ENCODE measurements at places on chromosomes 3 and 15.

GRCh38 chr3:58256061-58256460 lies 18.5 kb downstream of the ABHD6 start:
- no peak for DNase-seq

- DNase-seq = peak; percentile 4
Observed at GRCh38 chr3:56042326-56042951, 425.8 kb downstream of the ERC2 start.

GRCh38 chr3:190024912-190025311 lies 95.8 kb downstream of the P3H2 start:
- no peak for DNase-seq

DNA sequence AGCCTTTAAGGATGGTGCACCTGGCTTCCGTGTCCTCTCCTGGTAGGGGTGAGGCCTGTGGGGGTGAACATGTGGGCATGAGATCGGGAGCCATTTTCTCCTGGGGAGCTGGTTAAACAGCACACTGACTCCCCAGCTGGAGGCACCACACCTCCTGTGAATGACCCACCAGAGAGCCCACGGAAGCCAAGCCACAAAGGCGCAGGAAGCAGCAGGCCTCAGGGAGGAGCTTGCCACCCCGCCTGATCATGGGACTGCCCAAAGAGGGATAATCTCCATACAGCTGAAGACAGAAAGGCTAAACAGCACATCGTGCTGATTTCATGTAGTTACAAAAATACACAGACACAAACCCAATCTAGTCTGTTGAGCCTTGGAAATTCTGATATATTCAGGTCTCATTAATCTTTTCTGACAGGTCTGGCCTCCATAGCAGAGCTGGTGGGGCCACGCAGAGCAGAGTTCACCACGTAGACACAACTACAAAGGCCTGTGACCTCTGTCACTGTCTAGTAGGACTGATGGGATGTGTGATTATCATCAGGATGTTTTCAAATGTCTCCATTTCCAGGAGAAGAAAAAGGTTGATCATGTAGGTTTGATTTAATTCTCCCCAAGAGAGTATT lies 75.2 kb downstream of the DUT start:
- no peak for DNase-seq

- no peak for DNase-seq
Observed at GRCh38 chr3:183827809-183828537, 2.6 kb upstream of the MAP6D1 start.

DNA sequence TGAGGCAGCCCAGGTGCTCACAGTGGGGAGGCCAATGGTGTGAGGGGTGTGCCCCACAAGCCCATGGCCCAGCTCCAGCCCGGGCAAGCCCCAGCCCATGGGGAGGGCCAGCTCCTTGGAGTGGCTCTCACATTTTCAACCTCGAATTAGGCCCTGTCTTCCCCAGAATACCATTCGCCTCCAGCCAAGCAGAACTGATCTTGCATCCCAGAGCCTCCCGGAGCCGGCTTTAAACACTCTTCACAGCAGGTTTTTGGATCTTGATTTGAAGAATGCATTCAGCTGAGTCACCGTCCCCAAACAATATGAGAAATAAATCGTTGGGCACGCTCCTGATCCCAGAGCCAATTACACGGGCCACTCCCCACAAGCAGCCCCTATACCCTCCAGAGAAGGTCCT lies 23.7 kb downstream of the TPRA1 start:
- no peak for DNase-seq

- DNase-seq = no peak
Observed at GRCh38 chr15:42359249-42359648, at the start of gene CAPN3. CAPN3 (plus strand) TSS chr15:42359501; CDS start chr15:42359806, 305 bp downstream.

GRCh38 chr3:7789324-7789723 lies 712.3 kb upstream of the LMCD1 start:
- no peak for DNase-seq

GRCh38 chr3:39260957-39261356 lies 18.9 kb downstream of the CX3CR1 start:
- DNase-seq = peak; percentile 43

- peak; percentile 93 for DNase-seq
Observed at GRCh38 chr3:8497582-8497981, 4.0 kb upstream of the LMCD1 start.

GRCh38 chr15:98003996-98004395 lies 43.5 kb downstream of the ARRDC4 start:
- DNase-seq = no peak

- DNase-seq = no peak
Observed at GRCh38 chr3:42982645-42983412, 3.7 kb downstream of the GASK1A start.

DNA sequence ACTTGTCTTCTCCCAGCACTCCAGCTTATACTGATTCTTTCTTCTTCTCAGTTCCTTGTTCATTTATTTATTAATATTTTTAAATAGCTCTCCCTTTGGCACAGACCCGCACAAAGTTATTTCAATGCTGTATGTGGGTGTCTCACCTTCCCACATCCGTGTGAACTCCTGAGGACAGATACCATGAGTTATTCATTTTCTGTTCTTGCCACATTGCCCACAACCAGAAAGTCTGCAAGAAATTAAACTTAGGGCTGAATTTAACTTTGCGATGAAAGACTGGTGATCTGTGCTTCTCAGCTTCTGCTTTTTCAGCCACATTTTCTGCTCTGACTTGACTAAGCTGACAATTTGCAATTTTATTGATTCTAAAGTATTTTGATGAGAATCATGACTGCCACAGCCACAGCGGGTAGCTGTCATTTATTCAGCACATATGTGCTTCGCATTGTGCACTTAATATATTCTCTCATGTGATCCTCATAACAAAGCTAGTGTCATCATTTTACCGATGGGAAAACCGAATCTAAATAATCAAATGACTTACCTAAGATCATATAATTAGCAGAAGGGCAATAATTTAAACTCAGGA lies 569.8 kb downstream of the EDEM1 start:
- no peak for DNase-seq

DNA sequence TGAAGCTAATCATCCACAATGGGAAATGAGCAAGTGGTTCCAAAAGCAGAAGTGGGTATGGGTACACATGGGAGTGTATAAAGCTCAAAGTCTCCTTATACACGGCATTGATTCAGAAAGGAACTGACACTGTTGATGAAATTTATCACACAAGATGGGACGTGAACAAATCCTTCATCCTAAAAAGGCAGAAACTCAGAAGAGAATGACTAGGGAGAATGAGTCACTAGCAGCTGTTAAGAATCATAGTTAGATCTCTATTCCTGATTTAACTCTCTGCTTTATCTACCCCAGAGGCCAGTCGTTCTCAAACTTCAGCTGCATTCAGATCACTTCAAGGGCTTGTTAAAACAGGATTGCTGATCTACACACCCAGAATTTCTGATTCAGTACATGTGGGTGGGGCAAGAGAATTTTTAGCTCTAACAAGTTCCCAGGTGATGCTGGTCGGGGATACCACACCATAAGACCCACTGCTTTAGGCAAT lies 97.7 kb upstream of the PHLDB2 start:
- peak; percentile 42 for DNase-seq

- DNase-seq = no peak
Observed at GRCh38 chr3:65548848-65549625, 489.7 kb downstream of the MAGI1 start.

GRCh38 chr15:42149493-42150218 lies 6.8 kb downstream of the PLA2G4F start:
- DNase-seq = no peak

DNA sequence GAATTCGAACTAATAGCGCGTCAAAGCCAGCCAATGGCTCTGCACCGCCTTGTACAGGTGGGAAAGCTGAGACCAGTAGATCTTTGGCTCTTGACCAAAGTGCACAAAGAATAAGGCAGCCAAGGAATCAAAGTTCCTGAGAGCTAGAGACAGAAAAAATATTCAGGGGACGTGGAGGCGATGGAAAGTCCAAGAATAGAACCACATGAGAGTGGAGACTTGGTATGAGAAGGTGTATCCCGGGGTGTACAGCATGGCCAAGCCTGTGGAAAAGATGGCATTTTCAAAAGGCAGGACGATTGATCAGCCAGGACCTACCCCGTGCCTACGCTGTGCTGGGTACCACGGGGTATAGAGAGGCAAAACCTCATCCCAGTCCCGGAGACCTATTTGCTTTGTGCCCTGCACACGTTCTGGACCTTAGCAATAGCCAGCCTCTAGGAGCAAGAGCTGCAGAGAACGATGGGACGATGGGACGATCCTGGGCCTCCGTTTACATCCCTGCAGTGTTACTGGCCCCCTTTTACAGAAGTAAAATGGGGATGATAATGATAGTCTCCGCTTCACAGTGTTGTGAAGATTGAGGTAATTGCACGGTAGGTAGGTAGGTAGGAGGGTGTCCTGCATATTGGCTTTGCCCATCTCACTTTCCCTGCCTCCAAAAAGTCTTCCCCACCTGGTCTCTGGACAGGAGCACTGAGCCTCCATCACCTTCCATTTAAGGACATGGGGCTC lies 583 bp upstream of the RBSN start:
- DNase-seq = no peak

DNA sequence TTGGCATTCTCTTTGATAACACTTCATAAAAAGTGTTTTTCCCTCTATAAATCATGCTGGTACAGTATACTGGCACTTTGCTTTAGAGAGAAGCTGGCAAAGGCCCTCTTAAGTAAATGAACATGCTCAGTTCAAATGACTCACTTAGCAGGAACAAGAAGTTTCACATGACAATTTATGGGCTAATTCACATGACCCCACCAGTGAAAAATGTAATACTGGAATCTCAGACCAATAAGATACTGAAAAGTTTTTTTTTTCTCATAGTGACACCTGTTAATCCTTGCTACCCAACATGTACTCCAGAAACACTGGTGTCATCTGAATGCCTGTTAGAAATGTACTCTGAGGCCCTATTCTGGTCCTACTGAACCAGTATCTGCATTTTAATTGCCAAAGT lies 13.9 kb downstream of the BTBD1 start:
- DNase-seq = peak; percentile 76

DNA sequence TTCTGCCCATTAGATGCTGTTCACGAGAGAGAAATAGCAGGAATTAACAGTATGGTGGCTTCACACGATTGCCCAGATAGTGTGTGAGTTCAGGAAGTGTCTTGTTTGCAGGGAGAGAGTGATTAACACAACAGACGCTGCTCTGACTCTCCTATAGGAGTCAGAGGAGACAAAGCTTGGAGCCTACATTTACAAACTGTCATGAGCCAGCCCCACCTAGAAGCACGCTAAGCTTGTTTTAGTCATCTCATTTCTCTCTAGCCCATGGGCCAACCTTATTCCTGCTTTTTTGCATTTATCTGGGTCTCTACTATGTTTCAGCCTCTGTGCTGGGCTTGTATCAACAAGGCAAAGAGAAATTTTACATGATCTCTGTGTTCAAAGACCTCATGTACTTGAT lies 128.3 kb upstream of the BFSP2 start:
- no peak for DNase-seq

- no peak for DNase-seq
Observed at GRCh38 chr3:121975702-121976302, 46.2 kb downstream of the ILDR1 start.

DNA sequence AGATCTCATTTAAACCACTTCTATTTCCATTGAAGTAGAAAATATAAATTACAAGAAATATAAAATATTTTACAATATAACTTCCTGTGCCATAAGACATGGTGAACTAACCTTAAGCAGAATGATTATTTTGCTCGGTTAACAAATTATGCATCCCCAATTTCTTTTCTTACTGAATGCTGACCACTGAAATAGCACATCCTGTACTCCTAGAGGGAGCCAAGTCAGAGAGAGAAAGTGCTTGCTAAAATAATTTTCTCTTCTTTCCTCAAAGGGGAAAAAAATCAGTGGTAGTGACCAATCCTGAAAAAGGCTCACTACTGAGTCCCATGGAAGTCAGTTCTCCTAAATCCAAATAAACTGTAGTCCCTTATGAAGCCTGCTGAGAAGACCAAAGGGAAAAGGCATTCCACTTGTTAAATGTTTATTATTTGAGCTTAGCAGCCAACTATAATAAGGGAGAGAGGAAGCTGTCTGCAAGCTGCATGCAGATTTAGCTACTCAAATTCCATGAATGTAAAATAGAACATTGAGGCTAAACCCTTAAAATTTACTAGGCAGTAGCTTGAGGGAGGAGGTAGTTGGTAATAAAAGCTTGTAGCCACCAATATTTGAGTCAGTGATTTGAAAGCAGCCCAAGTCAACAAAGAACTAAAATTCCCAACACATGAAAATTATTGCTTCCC lies 33.1 kb downstream of the CEP152 start:
- no peak for DNase-seq

GRCh38 chr3:9077029-9077428 lies 113.8 kb upstream of the RAD18 start:
- DNase-seq = no peak

GRCh38 chr3:30124435-30125370 lies 481.7 kb upstream of the TGFBR2 start:
- DNase-seq = peak; percentile 23

DNA sequence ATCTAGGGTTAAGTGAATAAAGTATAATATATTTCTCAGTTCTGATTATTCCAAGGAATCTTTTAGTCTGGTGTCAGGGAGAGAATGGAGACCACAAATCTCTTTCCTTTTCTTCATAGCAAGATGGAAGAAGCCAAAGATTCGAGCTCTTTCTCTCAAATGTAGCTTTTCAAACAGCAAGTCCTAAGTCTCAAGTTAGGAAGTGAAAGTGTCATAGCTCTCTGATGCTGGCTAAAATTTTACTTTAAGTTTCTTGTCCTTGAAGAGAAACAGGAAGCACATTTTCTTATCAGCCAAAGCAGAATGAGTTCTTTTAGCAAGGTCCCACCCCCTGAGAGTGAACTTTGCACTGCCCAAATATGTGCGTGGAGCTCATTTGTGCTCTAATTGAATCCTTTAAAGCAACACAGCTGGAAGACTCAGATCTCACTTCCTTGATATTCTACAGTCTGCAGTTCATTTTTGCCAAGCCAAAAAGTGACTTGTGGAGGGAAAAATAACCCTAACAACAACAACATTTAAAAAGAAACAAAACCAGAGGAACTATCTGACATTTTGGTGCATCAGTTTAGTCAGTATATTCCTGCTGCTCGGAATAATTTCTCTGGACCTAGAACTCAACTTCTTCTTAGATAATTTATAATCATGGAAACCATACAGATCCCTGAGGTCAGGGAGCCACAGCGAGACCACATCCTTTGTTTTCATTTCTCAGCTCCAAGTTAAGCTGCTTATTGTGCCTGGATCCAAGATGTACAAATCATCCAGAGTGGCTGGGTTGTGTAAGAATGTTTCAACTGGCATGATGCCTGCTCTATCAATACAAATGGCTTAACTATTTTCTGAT lies 238.7 kb upstream of the P2RY1 start:
- peak; percentile 41 for DNase-seq

All from epithelial cell of proximal tubule (primary cell).